ENCODE measurements at places on chromosomes 7 and 10.

DNA sequence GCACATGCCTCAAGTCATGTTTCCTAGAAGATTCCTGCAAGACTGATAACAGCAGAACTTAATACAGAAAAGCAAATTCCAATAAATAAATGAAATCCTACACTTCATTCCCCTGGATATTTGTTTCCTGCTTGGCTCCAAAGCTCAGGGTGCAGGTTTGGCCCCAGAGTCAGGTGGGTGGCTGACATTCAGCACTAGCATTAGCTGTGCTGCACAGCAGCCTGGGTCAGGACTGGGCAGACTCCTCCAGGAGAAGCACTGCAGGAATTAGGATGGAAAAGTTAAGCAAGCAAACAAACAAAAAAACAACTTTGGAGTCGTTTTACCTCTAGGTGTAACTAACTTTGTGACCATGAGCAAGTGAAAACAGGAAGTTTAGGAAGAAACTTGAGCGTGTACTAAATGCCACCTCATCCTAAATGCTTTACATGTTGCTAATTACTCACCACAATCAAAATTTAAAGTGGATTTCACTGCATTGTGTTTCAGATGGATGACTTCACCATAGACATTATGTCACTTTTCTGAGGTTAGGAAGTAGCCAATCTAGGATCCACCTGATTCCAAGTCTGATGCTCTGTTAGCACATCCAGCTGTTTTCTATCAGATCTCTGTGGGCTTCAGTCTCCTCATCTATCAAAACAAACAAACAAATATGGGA is 239.4 kb downstream of the C7orf25 start:
- no peak for DNase-seq

DNA sequence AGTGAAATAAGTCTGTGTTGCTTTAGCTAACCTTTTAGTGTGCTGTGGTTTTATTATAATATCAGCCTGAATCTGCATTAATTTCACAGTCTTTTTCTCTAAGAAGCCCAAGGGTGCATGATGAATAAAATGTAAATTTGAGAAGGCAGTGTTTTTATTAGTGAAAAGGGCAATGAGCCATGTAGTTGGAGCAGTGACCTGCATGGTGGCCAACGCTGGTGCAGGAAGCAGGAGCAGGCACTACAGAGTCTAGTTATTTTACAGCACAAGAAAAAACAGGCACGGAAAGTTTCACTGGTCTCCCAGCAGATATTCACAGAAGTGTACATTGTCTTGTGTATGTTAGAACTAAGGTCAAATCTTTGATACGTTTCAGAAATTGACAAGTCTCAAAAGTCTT is 247.8 kb downstream of the CELF2 start:
- DNase-seq = no peak

DNA sequence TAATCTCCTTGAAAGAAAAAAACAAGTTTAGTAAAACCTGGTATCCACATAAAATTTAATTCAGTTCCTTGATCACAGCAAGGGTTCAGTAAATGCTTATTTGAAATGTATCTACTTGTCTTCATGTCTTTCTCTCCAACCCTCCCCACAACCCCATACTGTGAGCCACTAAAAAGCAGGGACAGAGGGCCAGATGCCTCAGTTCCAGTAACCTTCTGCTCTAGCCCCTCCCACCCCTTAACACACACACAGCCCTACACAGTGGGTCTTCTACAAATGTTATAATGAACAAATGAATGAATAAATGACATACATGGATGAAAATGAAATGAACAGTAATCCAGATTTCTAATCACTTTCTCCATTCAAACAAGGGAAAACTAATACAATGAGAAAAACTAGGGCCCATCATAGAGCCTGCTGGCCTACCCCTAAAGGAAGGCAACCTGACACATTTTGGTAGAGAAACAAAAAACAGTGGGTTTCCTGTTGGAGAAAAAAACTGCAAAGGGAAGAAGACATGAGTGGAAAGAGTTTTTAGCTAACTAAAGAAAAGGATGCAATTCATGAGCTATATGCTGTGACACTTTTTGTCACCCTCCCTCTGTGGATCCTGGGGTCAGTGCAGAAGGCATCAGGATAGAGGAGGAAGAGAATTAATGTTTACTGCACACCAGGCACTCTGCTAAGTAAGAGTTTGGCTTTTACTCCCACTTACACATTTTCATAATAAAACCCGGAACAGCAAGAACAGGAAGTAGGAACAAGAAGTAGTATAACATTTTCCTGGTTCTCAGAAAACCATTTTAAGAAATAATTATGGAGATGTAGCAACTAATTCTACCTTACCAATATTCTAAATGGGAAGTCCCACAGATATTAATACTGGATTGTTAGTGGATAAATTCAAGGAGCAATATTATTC is 38.1 kb downstream of the ELMO1 start:
- no peak for DNase-seq

- no peak for DNase-seq
These were observed 9.5 kb upstream of the C10orf71 start for GRCh38 chr10:49289480-49289879.

GRCh38 chr7:105682341-105683060 is 101.2 kb upstream of the EFCAB10 start:
- DNase-seq = no peak

Data from activated CD8-positive, alpha-beta T cell treated with anti-CD3 and anti-CD28 coated beads, Interleukin-2, amount 10 ng/mL, durations not matched to agents 7 days and 5 days (primary cell).